Fibroblast of lung (primary cell): ENCODE measurements at places on chromosomes 6 and 20. TPM values are rescaled to one million over a fixed set of nuclear protein-coding genes. Genes with fewer than 3 reads are reported as not detected.

DNA sequence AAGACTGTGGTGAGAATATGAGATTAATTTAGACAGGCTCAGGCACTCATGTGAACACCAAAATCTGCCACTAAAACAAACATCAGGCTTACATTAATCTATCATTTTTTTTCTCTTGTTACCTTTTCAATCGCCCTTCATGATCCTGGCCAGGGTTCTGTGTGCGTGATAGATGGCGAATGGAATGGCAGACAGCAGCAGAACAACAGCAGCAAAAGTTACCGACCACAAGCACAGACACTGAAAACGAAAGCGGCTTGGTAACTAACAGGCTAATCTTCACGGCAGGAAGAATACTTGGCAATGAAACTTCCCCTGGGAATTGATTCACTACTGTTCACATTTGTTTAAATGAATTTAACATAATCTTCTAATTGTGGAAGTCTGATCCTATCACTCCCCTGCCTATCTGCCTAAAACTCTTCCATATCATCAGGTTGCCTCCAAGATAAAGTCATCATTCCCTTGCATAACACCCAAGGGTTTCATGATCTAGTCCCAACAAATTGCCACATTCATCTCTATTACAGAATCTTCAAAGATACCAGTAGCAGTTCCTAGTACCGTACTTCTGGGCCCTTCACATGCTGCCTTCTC, 28.7 kb downstream of the PTPRK start:
- no peaks in the 10 kb centered on the region for H3K27me3 ChIP-seq
- peak overlapping the region; percentile 74 for H3K27ac ChIP-seq
- no peaks in the 10 kb centered on the region for H3K36me3 ChIP-seq
- peak overlapping the region; percentile 52 for H3K4me3 ChIP-seq
- peaks cover 4% of the 10 kb centered on the region for H3K4me1 ChIP-seq

DNA sequence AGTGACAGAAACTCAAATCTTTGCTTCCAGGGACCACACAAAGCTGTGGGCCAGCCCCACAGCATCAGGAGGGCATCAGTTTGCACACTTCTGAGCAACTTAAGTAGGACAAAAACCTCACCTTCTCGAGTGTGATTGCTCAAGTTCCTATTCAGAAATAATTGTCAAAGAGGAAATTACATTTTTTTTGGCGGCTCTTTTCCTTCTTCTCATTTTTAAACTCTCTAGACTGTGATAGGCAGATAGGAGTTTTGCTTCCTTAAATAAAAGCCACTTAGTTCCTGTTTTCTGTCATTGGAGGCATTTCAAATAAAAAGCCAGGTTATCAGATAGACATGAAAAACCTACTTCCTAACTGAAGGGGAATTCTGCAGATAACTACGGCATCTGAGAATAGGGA, 11.2 kb upstream of the TAGAP start:
- H3K27ac ChIP-seq, result no peak overlapping the region
- no peaks in the 10 kb centered on the region for H3K36me3 ChIP-seq
- no peak for DNase-seq
- peaks cover 8% of the 10 kb centered on the region for H3K27me3 ChIP-seq

DNA sequence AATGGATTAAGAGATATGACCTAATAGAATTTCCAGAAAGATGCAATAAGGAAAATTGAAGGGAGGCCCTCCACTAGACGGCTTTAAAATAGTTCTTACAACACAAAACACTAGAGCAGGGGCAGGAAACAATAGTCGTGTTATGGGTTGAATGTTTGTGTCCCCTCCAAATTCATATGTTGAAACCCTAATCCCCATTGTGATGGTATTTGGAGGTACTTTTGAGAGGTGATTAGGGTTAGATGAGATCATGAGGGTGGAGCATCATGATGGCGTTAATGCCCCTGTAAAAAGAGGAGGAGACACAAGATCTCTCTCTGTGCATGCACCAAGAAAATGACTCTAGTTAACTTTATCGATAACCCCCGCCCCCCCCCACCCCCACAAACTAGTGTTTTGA, 104.0 kb upstream of the HMGN3 start:
- DNase-seq, result no peak
- no peaks in the 10 kb centered on the region for H3K4me1 ChIP-seq
- no peaks in the 10 kb centered on the region for H3K27me3 ChIP-seq
- no peaks in the 10 kb centered on the region for H3K36me3 ChIP-seq
- no peak overlapping the region for H3K4me3 ChIP-seq
- no peak overlapping the region for H3K27ac ChIP-seq

GRCh38 chr6:47004463-47004862, 37.7 kb downstream of the ADGRF1 start:
- H3K4me3 ChIP-seq, result no peak overlapping the region
- H3K27ac ChIP-seq, result no peak overlapping the region
- no peaks in the 10 kb centered on the region for H3K4me1 ChIP-seq
- peak; percentile 53 for DNase-seq
- no peaks in the 10 kb centered on the region for H3K27me3 ChIP-seq

- DNase-seq, result no peak
- H3K4me3 ChIP-seq, result no peak overlapping the region
- no peak overlapping the region for H3K27ac ChIP-seq
- H3K27me3 ChIP-seq, result no peaks in the 10 kb centered on the region
- H3K4me1 ChIP-seq, result peaks cover 12% of the 10 kb centered on the region
- no peaks in the 10 kb centered on the region for H3K36me3 ChIP-seq
Measured at GRCh38 chr6:45430590-45431202, 53.0 kb upstream of the SUPT3H start.

- H3K4me1 ChIP-seq, result peaks cover 22% of the 10 kb centered on the region
- no peaks in the 10 kb centered on the region for H3K36me3 ChIP-seq
- H3K27me3 ChIP-seq, result no peaks in the 10 kb centered on the region
- H3K27ac ChIP-seq, result no peak overlapping the region
- DNase-seq, result no peak
Measured at GRCh38 chr20:8390037-8390433, 258.0 kb downstream of the PLCB1 start.

- peak; percentile 76 for DNase-seq
- H3K4me1 ChIP-seq, result peaks cover 58% of the 10 kb centered on the region
- H3K36me3 ChIP-seq, result no peaks in the 10 kb centered on the region
- H3K27ac ChIP-seq, result peak overlapping the region; percentile 41
- H3K27me3 ChIP-seq, result no peaks in the 10 kb centered on the region
- no peak overlapping the region for H3K4me3 ChIP-seq
Measured at GRCh38 chr20:35311409-35311808, 19.2 kb upstream of the FAM83C start.

DNA sequence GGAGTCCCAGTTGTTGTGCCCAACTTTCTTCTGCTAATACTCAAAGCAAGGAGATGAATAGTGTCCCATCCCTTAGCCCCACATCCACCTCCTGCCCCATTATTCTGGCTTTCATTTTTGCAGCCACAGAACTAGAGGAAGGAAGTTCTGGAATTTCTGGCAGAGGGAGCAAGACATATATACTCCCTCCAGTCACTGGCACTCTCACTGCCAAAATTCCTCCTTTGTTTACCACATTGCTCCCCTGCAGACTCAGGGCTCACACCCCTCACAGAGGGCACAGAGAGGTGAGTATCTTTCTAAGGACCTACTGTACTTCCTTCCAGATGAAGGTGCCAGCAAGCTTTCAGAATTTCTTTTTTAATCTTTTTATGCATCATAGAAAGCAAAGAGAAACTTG, 168.0 kb upstream of the ID4 start:
- no peaks in the 10 kb centered on the region for H3K4me1 ChIP-seq
- peak; percentile 67 for DNase-seq
- no peaks in the 10 kb centered on the region for H3K36me3 ChIP-seq
- no peak overlapping the region for H3K27ac ChIP-seq
- no peaks in the 10 kb centered on the region for H3K27me3 ChIP-seq
- H3K4me3 ChIP-seq, result no peak overlapping the region

DNA sequence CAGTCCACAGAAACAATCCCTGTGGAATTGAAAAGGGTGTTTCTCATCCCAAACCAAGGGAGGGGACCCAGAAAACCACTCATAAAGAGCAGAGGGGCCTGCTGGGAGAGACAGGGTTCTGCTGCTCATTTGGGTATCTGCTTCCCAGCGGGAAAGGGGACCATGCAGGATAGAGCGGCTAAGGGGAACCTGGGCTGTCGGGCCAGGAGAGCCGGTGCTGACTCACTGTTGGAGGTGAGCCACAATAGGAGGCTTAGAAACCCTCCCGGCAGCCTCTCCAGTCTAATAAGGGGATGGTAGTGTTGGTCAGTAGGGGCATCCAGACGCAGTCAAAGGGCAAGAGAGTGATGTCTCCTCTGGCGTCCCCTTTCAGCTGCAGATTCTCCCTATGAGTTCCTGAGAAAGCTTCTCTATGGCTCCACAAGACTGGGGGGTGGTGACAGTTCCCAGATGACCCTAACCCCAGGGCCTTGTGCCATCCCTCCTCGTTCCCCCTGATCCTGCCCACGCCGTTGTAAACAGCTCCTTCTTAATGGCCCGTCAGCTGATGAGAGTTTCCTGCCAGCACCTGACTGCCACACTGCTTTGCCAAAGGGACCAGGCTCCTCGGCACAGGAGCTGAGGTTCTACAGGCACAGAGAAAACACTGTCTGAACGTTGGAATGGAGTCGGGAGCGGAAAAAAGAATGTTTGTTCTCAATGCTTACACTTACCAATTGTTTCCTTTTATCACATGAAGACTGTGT, 646.1 kb upstream of the DEFB115 start:
- H3K4me1 ChIP-seq, result no peaks in the 10 kb centered on the region
- no peak for DNase-seq
- H3K36me3 ChIP-seq, result no peaks in the 10 kb centered on the region
- no peak overlapping the region for H3K4me3 ChIP-seq

GRCh38 chr6:168362276-168362990, 42.9 kb upstream of the DACT2 start:
- no peak for DNase-seq
- H3K27ac ChIP-seq, result no peak overlapping the region
- no peak overlapping the region for H3K4me3 ChIP-seq
- H3K4me1 ChIP-seq, result no peaks in the 10 kb centered on the region
- no peaks in the 10 kb centered on the region for H3K36me3 ChIP-seq

GRCh38 chr6:79468587-79468986, 68.6 kb downstream of the LCA5 start:
- H3K36me3 ChIP-seq, result no peaks in the 10 kb centered on the region
- H3K27ac ChIP-seq, result no peak overlapping the region
- no peak for DNase-seq
- no peaks in the 10 kb centered on the region for H3K27me3 ChIP-seq

- H3K27ac ChIP-seq, result no peak overlapping the region
- peak; percentile 43 for DNase-seq
- H3K36me3 ChIP-seq, result no peaks in the 10 kb centered on the region
- no peaks in the 10 kb centered on the region for H3K27me3 ChIP-seq
- H3K4me1 ChIP-seq, result peaks cover 3% of the 10 kb centered on the region
Measured at GRCh38 chr6:45681860-45682511, 304.3 kb upstream of the SUPT3H start.

- H3K4me3 ChIP-seq, result no peak overlapping the region
- no peaks in the 10 kb centered on the region for H3K4me1 ChIP-seq
- no peaks in the 10 kb centered on the region for H3K36me3 ChIP-seq
- H3K27me3 ChIP-seq, result no peaks in the 10 kb centered on the region
- DNase-seq, result no peak
Measured at GRCh38 chr6:114398481-114398880, 55.7 kb upstream of the HS3ST5 start.

DNA sequence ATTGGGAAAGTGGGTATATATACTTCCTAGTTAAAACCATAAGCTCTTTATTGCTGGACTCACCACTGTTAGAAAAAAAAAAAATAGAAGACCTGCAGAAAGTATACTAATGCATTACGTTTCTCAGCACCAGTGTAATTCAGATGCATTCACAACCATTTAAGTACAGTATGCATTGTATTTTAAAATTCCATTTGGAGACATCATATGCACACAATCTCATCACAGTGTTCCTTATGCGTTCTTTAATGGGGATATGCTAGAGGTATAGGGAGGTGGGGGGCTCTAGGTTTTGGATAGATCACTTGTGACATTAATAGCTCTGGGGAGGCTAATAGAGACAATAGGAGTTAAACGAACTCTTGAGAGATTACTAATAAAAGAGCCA, 9.4 kb downstream of the TFAP2A start:
- peaks cover 21% of the 10 kb centered on the region for H3K27me3 ChIP-seq
- no peaks in the 10 kb centered on the region for H3K36me3 ChIP-seq
- H3K4me1 ChIP-seq, result peaks cover 8% of the 10 kb centered on the region
- DNase-seq, result no peak
- H3K4me3 ChIP-seq, result no peak overlapping the region

DNA sequence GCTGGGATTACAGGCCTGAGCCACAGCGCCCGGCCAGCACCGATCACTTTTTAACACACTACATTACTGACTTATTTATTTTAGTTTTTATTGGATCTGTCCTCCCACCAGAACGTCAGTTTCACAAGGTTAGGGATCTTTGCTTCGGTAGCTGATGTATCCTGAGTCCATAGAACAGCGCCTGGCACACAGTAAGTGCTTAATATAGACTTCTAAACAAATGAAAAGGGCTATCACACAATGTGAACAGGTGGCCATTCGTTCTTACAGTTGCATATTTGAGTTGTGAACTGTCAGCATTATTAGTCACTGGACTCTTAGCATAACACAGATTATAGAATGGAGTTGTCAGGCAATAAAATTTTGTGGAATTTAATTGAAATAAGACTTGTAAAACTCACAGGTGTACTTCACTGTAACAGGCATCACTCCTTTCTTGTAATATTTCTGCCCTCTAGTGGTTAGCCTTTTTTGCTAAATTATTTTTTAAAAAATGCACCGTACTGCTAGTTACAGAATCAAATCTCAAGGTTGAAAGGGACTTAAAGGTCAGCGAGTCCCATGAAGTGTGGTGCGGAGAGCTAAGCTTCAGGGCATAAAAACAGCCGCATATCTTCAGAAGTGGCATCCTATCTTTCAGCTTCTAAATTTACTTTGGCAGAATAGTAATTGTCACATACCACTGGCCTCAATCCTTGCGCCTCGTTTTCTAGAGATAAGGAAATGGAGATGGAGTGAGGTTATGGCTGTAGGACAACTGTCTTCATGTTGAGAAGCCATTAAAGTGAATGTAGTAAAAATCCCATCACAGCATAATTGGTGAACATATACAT, 3.4 kb upstream of the TBC1D7 start:
- no peaks in the 10 kb centered on the region for H3K36me3 ChIP-seq
- H3K27me3 ChIP-seq, result no peaks in the 10 kb centered on the region
- DNase-seq, result peak; percentile 56
- H3K27ac ChIP-seq, result no peak overlapping the region
- no peak overlapping the region for H3K4me3 ChIP-seq

SMPDL3A gene
- total RNA-seq, result 19.8 and 51.4 TPM in 2 replicates

RIPOR3 gene
- total RNA-seq, result 4.1 and 4.9 TPM in 2 replicates

MTHFD1L gene
- total RNA-seq, result 43.4 and 48.9 TPM in 2 replicates

FARS2 gene
- total RNA-seq, result 18.5 and 22.6 TPM in 2 replicates
